Amniotic epithelial cell (primary cell): ENCODE measurements at places on chromosomes 2 and 18.

DNA sequence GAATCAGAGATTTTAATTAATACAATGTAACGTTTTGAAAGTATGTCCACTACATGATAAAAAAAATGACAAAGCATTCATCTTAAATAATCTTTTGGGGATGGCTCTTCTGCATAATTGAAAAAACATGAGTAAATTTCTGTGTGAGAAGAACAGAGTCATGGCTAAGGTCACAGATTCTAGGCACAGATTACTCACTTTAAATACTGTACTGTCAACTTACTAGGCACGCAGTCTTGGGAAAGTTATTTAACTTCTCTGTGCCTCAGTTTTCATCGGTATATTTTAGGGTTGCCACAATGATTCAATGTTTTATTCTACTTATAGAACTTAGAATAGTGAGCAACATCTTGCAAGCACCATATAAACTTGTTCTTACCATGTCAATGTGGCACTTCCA, 49.2 kb downstream of the TMEFF2 start:
- no peak for DNase-seq

GRCh38 chr2:130300970-130301348, 41.7 kb upstream of the IMP4 start:
- no peak for DNase-seq

DNA sequence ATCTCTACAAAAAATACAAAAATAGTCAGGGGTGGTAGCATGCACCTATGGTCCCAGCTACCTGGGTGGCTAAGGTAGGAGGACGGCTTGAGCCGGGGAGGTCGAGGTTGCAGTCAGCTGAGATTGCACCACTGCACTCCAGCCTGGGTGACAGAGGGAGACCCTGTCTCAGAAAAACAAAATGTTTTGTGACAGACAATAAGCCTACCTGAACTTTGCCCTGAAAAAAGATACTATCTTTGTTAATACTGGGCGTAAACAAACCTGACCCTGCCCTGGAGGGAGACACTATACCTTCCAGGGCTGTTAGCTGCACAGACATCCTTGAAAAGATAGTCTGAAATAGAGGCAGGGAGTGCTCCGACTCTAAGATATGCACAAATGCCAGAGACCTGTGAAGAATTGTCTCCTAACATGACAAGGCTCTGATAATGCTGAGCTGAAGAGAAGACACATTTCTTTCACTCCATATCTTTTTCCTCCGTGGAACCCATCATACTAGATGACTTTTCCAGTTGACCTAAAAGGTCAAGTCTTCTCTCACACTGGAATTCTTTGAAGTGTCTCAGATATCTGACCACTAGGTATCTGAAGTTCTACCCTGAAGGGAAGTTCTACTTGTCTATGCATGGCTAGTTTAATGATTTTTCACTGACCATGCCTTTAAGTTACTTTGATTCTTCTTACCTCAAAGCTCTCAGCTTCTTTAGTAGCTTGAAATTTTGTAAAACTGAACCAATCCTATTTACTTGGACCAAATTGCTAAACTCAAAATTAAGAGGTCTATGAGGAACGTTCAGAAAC, 20.9 kb upstream of the HK2 start:
- no peak for DNase-seq

DNA sequence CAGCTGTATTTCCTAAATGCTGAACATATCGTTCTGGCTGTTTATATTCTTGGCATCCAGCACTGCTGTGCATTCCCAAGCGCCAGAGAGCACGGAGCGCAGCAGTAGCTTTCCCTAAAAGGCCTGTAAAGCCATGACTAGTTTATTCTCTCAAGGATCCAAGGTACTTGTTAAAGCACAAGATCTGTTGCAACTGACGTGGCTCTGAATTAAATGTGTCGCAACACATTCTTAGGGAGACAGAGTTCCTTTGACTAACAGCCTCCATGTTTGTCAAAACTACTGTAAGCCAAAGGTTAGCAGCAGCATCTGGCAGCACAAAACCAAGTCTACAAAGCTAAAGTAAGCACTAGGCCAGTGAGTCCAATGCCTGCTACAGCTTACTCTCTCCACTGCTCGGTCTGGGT, 188.6 kb upstream of the FN1 start:
- DNase-seq: peak; percentile 98

GRCh38 chr18:42114310-42114943, 159.4 kb downstream of the PIK3C3 start:
- DNase-seq: peak; percentile 76

GRCh38 chr2:224946895-224947294, 95.4 kb downstream of the DOCK10 start:
- peak; percentile 14 for DNase-seq

- no peak for DNase-seq
These were observed 526.7 kb downstream of the RIT2 start for GRCh38 chr18:42588786-42589185.

DNA sequence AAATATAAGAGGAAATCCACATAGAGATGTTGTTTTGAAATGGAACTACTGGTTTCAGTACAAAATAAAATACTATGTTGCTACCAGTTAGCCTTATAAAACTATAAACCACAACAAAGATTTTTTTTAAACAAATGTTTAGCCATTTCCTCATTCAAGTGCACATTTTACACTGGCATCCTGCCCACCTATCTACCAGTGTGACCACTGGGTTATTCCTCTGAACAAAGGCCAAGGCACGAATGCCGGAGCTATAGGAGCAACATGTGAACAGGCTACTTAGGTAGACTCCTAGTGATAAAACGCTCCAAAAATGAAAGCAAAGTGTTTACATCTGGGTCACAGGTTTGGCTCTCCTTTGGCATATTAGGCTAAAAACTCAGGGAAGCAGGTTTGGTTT, 31.8 kb upstream of the SULT1C4 start:
- no peak for DNase-seq

GRCh38 chr18:47108998-47109405, 41.3 kb downstream of the HDHD2 start:
- no peak for DNase-seq

DNA sequence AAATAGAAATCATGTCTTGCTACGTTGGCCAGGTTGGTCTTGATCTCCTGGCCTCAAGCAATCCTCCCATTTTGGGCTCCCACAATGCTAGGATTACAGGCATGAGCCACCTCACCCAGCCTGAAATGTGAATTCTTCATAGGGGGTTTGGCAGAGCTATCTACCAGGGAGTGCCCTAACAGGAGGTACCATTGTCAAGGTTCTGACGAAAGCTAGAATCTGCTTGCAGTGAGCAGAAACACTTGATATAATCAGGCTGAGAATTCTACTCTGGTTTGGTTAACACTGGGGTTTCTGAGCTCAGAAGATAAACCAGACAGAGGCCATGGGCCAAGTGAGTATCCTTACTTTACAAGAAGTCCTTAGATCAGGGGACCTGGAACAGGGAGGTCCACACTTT, 7.2 kb upstream of the LAMA3 start:
- no peak for DNase-seq

DNA sequence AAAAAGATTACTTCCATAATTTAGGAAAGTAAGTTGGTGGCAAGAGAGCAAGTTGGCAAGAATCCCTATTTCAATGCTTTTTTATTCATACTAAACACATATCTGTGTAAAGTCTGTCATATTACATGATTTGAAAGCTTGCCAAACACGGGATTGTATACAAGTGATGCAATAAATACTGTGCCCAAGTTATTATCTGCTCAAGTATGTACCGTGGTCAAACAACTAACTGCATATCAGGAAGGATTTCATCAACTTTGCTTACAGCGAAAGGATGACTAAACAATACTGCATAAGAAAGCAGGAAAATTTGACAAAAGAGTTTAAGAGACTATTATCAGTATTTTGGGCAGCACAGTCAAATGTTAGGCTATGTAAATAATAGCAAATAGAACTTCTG, 69.6 kb upstream of the SCN1A start:
- peak; percentile 89 for DNase-seq

GRCh38 chr2:138607746-138608145, 106.2 kb downstream of the SPOPL start:
- no peak for DNase-seq

DNA sequence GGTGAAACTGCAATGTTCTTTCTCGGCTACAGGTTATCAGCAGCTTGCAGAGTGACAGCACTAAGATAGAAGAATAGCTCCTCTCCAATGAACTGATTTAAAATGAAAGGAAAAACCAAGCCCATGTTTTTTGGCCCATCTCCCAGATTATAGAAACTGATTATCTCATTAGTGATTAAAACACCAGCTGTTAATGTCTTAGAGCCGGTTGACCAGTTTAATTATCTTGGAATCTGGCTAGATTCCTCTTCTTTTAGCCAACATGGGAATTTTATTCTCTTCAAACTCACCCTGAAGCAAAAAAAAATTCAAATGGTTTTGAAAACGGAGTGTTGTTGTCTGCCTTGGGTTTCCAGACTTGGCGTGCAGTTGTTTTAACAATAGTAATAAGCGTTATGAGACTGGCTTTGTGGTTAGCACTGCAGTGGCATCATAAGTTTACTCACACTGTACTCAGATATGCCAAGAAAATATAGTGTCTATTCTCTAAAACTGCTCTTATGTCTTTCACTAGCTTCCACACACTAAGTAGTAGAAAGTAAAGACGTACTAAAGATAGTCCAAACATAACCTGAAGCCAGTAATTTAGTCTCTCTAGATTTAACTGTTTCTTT, 665.3 kb downstream of the STK39 start:
- DNase-seq: peak; percentile 29

DNA sequence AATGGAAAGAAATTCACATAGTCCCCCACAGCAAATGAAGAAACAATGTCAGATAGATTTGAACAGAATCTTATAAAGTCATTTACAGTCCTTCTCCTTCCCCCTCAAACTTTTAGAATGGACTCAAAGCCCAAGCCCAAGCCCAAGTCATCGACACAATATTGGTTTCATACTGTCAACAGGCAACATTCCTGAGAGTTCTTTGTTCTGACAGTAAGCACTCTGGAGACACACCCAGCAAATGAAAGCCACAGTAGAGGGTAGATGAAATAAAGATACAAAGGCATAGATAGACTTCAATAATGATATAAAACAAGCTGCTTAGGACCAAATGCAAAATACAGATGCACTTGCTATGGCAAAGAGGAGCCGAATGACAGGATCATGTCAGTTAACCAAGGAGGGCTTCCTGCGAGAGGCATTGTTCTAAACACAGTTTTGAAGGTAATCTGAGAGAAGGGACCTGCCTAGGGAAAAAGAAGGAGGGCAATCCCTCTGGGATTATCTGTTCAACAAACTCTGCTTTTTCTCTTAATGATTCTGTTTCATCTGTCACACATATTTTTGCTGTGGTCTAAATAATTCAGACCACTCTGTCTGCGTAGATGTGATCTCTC, 97.1 kb upstream of the MAP4K3 start:
- no peak for DNase-seq

DNA sequence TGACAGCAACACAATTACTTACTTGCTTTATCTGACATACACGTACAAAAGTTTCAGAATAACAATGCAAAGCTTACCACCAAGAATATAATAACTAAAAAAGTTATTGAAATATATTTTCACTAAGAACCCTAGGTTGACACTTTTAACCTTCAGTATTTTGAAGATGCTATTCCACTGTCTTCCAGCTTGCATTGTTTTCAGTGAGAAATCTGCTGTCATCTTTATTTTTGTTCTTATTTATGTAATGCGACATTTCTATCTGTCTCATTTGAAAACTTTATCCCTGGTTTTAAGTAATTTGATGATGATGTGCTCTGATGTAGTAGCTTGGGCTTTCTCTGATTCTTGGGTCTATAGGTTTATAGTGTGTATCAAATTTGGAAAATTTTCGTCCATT, 165.0 kb upstream of the SMIM21 start:
- DNase-seq: peak; percentile 31

GRCh38 chr18:13623348-13623747, 103.0 kb downstream of the FAM210A start:
- DNase-seq: no peak

- peak; percentile 27 for DNase-seq
These were observed 11.9 kb downstream of the NR4A2 start for GRCh38 chr2:156320486-156321098.

GRCh38 chr2:235234736-235235135, 259.1 kb upstream of the AGAP1 start:
- peak; percentile 35 for DNase-seq

GRCh38 chr2:164438490-164439205, 182.6 kb downstream of the GRB14 start:
- no peak for DNase-seq

DNA sequence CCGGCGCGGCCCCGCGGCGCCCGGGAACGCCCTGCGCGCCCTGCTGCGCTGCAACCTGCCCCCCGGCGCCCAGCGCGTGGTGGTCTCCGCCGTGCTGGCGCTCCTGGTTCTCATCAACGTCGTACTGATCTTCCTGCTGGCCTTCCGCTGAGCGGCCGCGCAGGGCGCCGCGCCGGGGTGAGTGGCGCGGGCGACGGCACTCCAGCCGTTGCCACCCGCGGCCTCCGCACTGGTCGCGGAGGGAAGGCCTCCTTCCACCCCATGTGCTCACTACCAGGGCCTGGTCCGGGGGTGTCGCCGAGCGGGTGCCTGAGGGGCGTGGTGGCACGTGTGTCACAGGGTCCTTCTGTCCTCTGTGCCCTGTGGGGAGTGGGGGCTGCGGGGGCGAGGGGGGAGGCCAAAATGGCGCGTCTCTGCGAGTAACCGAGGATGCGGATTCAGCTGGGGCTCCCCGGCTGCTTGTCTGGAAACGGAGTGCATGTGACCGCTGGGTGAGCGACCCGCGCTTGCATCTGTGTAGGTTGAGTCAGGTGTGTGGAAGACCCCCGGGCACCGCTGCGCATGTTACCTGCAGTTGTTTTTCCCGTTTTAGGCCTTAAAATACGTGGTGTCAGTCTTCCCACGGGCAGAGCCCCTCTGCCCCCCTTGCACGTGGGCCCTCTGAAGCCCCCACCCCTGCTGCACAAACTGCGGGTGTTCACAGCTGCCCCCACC, 58.0 kb downstream of the FAM168B start:
- no peak for DNase-seq

GRCh38 chr18:13032173-13032572, 41.0 kb downstream of the CEP192 start:
- DNase-seq: no peak

DNA sequence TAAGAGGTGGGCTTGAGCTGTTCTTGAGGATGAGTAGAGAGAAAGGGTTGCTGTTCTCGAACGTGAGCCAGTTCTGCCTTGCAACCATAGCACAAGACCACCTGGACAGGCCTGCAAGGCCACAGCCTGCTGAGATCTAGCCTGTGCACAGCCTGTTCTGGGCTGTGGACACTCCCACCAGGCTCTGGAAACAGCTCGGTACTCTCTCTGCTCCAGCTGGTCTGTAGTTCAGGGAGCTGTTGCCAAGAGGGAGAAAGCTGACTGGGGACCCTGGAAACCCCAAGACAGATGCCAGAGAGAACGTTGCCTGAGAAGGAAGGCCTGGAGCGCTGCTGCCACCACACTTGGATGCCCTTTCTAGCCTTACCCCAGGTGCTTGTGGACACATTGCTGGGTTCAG, 69.8 kb downstream of the CTIF start:
- no peak for DNase-seq

DNA sequence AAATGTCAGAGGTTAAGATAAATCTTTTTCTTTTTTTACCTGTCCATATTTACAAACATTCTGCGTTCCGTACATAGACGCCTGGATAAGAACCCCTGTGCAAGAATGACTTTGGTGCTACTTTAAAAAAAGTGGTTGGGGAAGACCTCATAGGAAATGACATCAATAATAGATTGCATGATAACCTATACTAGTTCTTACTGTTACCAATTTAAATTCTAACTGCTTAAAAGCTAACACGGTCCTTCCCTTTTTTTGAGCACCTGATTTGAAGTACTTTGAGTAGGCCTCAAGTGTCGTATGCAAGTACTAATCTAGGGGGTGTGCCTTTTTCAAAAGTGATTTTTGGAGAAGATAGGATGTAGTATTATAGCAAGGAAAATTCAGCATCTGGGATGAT, 2.1 kb downstream of the SLC39A10 start:
- DNase-seq: no peak
